Activated CD8-positive, alpha-beta memory T cell treated with anti-CD3 and anti-CD28 coated beads, Interleukin-2, amount 10 ng/mL, durations not matched to agents 7 days and 5 days (primary cell): ENCODE measurements at places on chromosomes 1 and 21.

GRCh38 chr1:92543131-92544055 lies 56.7 kb upstream of the GFI1 start:
- no peak for DNase-seq

GRCh38 chr1:212607206-212607912 lies 1.2 kb upstream of the ATF3 start:
- peak; percentile 68 for DNase-seq

DNA sequence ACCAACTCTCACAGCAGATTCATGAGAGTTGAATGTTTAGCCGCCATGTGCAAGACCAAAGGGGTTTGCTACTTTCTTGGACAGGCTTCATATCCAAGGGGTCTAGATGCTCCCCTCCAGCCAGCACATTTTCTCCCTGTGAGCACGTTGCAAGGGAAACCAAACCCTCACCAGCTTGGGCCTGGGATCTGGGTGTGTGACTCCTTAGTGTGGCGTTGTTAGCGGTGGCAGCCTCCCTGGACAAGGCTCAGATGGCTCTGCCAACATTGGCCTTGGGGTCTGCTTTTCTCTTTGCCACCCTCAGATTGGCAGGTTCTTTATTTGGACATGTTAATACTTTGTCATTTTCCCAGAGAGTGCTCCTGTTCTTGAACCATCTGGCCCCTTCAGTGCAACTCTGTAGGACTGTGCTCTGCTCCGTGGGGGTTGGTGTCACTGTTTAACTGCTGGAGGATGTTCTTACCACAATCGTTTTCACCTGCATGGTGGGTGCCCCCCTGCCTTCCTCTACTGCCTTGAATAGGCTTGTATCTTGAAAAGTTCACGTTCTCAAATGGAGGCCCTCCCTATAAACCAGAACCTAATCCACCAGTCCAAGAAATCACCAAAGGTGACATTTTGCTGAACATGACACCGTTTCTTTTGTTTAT lies 13.4 kb downstream of the ABCG1 start:
- DNase-seq, result no peak

DNA sequence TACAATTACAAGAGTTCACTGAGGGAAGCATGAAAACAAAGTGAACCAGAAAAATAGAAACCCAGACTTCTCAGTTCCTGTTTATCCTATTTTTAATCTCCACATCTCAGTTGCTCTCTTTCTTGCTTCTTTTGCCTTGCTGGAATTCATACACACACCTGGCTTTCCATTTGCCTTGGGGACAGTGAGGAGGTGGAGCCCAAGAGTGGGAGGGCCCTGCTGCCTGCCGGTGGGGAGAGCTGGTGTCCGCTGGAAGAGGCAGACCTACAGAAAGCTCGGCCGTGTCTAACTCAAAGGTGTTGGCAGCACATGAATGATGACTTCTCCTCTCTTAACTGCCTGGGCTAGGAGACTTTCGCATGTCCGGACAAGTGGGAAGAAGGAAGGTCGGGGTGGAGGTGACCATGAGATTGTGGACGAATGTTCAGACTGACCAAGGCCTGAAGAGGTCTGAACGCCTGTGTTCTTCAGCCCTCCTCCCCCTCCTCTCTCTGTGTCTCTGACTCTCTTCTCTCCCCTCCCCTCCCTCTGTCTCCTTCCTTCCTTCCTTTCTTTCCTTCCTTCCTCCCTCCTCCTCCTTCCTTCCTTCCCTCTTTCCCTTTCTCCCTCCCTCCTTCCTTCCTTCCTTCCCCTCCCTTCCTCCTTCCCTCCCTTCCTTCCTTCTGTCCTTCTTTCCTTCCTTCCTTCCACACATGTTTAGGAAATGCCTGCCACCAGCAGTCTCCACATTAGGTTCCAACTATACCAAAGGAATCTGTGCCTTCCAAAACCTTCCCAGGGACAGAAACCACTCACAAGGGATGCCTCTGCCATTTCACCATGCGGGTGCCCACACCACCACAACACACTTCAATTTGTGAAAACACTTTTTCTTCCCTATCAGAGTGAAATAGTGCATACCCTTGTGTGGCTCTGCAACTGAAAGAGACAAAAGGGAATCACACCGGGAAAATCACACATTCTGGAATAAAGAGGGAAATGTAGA lies 157.3 kb upstream of the RUNX1 start:
- DNase-seq, result no peak

- no peak for DNase-seq
Observed at GRCh38 chr1:215083383-215083961, 935 bp downstream of the KCNK2 start.

GRCh38 chr1:74436078-74436477 lies 76.3 kb downstream of the LRRC53 start:
- DNase-seq, result no peak

GRCh38 chr1:108051631-108052377 lies 86.8 kb upstream of the VAV3 start:
- DNase-seq, result no peak

- DNase-seq, result no peak
Observed at GRCh38 chr1:230979952-230980351, 1.1 kb downstream of the ARV1 start.

GRCh38 chr1:1306661-1307260 lies 969 bp downstream of the ACAP3 start:
- DNase-seq, result no peak

DNA sequence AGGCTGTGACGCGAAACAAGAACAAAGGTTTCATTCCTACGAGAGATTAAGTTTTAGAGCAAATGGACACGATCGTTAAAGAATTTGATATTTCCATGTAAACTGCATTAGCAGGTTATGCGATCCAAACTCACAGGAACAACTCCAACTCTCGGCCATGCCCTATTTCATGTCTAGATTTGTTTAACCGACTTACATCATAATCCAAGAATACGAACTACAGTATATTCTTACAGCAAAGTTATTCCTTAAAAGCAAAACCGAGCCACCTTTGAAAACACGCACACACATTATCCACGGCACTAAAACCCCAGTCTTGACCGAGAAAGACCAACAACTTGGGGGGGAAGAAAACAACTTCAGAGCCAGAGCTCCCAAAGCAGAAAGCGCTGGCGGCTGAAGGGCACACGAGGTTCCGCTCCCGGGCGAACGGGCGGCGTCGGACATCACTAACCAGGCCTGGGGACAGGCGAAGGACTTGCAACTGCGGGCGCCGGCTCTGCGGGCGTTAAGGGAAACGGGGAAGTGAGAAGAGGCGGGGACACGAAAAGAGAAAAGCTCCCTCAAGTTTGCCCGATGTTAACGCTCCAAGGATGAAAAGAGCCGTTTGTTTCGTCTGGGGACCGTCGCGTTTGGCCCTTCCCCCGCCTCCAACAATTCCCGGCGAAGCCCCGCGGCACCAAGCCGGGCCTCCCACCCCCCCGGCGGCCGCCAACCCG lies 690 bp downstream of the B3GALNT2 start:
- peak; percentile 55 for DNase-seq
